Fibroblast of skin of abdomen (primary cell): ENCODE measurements at places on chromosomes 4 and X.

DNA sequence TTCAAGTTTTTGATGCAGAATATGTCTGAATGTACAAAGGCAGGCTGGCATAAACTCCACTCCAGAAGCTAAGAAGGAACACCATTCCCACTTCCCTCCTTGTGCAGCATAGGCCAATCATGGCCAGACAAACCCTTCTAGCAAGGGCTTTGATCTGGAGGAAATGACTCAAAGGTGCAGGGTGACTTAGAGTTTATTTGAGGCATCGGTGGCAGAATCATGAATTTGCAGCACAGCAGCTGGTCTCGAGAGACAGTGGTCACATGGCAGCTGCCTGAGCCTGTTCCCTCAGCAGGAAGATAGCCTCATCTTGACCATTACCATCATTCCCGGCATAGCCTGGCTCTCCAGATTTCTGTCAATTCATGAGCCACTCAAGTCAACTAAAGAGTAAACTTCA is 154.5 kb downstream of the ATP10D start:
- no peak for DNase-seq

- no peak for DNase-seq
Observed at GRCh38 chr4:1592068-1592708, 91.9 kb downstream of the FAM53A start.

GRCh38 chrX:125505207-125505606 is 185.5 kb downstream of the TEX13C start:
- no peak for DNase-seq

- peak; percentile 6 for DNase-seq
Observed at GRCh38 chrX:68261060-68261672, 172.1 kb downstream of the OPHN1 start.

GRCh38 chr4:53280846-53281245 is 85.0 kb downstream of the SCFD2 start:
- DNase-seq = no peak

DNA sequence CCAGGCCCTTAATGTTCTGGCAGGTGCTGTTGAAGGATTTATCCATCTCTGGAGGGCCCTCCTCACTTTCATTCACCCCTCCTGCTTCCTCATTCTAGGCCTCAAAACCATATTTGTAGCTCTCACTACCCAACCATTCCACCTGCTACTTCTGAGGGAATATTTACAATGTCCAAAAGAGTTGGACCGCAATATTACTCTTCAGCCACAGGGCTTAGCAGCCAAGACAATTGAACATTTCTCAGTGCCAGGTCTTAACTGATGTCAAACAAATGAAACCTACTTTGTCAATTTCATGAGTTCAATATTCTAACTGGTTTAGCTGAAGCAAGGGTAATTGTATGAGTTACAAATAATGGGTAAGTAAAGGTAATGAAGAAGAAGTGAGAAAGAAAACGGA is 113.2 kb downstream of the ENOX2 start:
- no peak for DNase-seq

DNA sequence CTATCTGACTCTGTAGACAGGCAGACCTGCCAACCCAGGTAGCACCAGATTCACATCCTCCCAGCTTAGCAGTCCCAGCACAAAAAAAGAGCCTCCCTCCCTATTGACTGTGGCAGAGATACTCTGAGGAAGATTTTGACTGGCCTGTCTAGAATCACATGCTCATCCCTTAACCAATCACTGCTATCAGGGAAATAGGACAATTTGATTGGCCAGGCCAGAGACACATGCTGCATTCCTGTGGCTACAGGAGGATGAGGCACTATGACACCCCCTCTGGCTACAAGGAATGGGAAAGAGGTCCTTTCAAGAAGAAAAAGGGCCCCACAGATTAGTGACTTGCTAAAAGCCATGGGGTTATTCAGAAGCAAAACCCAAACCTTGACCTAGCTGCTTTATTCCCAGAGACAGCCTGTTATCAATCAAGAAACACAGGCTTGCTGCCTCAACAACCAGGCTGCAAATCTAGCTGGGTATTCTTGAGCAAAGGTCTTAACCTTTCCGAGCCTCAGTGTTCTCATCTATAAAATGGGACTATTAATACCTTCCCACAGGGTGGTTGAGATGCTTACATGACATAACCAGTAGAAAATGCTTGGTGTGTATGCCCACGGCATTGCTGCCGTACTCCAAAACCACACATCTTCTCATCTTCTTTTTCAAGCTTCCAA is 147.6 kb downstream of the BCOR start:
- peak; percentile 35 for DNase-seq

GRCh38 chr4:77593993-77594392 is 11.6 kb upstream of the CXCL13 start:
- DNase-seq = no peak

DNA sequence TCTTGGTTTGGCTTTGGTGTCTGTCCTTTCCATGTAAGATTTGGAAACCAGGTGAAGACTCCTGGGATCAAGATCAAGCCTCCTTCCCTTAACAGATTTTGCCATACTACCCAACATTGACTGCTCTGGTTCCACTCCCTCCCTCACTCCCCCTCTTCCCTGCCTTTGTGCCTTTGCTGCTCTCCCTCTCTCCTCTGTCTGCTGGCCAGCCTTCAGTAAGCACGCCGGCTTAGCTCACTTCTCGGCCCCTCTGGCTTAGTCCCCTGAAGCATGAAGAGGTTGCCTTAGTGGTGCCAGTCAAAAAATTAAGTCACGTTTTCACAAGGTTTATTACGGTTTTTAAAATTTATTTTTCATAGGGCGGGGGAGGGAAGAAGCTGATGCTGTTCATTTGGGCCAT is 6.0 kb downstream of the GRIA3 start:
- no peak for DNase-seq

DNA sequence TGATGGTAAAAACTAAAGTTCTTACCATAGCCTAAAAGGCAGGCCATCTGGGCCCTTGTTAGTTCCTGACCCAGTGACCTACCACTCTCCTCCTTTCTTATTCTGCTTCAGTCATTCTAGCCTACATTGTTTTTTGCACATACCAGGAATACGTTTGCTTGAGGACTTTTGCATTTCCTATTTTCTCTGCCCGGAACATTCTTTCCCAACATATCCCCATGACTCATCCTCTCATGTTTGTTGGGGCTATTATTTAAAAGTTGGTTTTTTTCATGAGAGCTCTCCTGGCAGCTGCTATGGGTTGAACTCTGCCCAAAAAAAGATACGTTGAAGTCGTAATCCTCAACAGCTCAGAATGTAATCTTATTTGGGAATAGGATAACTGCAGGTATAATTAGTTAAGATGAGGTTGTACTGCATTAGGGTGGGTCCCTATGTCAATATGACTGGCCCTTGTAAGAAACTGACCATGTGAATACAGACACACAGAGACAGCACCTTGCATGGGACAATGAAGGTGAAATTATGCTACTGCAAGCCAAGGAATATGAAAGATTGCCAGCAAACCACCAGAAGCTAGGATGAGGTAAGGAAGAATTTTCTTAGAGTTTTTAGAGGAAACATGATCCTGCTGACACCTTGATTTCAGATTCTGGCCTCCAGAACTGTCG is 138.3 kb upstream of the PDHA2 start:
- DNase-seq = no peak

DNA sequence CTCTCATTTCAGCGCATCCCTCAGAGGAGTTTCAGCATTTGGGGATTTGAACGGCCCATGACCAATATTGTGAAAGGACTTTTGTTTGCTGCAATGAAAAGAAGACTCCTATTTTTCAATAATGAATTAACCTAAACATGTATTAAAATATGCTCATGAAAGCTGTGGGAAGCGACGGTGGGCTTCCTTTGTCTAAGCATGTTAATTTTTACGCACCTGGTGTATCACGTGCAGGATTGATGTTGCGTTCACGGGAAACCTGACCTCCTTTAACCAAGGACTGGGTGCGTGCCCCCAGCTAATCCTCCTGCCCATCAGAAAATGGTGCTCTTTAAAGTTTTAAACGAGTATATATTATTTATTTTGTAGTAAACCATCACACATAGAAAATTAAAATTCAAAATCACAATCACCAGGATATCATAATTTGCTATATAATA is 590 bp upstream of the CCDC110 start:
- DNase-seq = no peak
